Large intestine (tissue), 12 donors: ENCODE measurements at places on chromosomes 1 and 21. TPM values are rescaled to one million over a fixed set of nuclear protein-coding genes. Genes with fewer than 3 reads are reported as not detected.

DNA sequence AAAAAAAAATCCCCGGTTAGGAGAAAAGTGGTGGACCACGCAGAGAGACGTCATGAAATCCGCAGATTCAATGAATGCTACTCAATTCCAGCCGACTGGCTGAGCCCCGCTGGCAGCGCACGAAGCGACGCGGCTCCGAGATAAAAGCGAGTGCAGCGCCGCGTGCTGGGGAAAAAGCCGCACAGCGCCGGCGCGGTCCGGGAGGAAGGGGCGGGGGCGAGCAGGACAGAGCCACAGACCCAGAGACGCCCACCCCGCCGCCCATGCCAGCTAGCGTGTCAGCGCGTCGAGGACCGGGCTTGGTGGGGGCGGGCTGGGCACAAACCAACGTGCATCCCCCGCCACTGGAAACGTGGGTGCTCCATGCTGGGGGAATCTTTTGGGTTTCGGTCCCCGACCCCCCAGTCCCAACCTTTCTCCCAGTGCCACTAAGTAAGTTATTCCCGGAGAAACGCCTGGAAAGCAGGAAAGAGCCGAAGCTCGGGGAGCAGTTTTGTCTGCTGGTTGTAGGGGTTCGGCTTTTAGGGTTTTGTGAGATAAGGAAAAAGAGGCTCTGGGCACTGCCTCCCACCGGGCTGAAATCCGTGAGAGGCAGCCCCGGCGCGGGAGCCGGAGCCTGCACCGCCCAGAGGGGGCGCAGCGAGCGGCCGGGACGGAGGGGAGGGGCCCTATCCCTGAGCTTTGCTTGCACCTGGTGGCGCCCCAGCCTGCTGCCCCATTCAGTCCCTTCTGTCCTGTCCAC lies at the start of gene KCNJ6:
Gene KCNJ6 (minus strand): TSS at position 148 of the 742 bp plus-strand sequence. CDS start 75,775 bp downstream, outside the sequence.
- H3K4me1 ChIP-seq = peaks cover 3% of the 10 kb centered on the region
- no peak within 1 kb of the TSS for H3K27ac ChIP-seq
- DNase-seq = peak; percentile 31
- peaks cover 56% of the 10 kb centered on the region for H3K27me3 ChIP-seq

Gene LEPROT
- 66.1 TPM for polyA plus RNA-seq

DNA sequence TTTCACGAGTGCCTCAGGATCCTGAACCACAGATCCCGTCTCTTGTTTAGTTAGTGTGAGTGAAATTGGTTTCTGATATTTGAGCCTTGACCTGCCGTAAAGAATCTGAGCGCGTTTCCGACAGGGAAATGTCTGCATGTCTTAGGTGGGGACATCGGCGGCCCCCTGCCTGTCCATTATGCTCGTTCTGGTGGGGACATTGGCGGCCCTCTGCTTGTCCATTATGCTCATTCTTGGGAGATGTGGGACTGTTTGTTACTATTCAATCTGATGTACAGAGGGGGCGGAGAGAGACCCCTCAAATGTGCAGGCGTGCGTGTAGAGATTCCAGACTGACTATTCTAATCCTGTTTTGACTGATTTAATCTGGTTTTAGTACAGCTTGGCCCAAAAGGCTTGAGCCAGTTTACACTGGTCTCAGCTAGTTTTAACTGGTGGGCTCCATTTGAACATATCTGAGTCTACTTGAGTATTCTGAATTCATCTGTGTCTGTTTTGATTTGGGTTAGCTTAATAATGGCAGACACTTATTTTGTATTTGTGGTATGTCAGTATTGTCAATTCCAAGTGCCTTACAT lies 6.6 kb upstream of the TINAGL1 start:
- no peak for DNase-seq
- H3K4me1 ChIP-seq = peaks cover 32% of the 10 kb centered on the region

Gene OLFML3
- 54.9 TPM for polyA plus RNA-seq

DNA sequence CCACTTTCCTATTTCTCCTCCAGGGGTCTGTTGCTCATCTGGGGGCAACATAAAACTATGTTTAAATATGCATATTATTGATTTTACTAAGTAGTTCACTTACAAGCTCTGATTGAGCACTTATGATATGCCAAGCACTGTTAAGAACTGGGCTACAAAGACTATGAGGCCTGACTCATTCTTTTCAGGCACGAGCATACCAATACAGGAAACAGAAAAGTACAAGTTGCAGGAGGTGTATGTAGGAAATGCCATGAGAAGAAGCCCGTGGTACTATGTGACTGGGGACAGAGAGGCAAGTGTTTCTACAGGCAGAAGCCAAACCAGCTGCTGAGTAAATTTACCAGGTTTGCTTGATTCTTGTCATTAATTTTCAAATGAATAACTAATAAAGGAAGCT lies 120.4 kb upstream of the PTGFR start:
- no peak overlapping the region for H3K4me3 ChIP-seq
- H3K27me3 ChIP-seq = no peaks in the 10 kb centered on the region
- H3K27ac ChIP-seq = no peak overlapping the region
- DNase-seq = no peak

DNA sequence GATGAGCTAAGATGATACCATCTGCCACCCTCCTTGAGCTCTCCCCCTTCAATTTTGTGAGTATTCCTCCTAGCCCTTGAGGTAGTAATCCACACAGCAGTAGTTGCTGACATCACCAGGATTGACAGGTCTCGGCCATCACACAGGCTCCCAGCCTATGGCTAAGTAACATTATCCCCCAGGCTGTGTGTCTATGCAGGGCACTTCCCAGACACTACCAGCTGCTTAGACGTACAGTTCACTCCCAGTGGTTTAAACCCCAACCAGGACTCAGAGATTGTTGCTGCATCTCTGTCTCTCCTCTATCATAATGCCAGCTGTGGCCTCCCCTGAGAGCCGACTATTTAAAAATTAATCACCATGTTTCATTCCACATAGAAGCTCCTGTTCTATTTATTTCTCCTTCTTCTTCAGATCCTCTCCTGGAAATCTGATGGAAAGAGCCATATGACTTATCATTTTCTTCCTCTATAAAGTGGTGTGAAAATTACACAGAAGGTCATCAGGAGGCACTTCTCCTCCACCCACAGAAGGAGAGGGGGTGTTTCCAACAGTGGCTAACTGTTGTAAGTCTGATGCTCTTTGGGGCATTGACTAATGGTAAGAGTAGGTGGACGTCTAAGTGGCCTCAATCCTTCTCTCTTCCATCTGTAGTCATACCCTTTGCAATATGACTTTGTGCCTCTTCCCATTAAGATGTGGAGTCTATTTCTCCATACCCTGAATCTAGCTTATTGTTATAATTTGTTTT lies 396.3 kb downstream of the SETD4 start:
- H3K27ac ChIP-seq = no peak overlapping the region
- H3K27me3 ChIP-seq = peaks cover 2% of the 10 kb centered on the region
- no peak for DNase-seq
- no peaks in the 10 kb centered on the region for H3K36me3 ChIP-seq

DNA sequence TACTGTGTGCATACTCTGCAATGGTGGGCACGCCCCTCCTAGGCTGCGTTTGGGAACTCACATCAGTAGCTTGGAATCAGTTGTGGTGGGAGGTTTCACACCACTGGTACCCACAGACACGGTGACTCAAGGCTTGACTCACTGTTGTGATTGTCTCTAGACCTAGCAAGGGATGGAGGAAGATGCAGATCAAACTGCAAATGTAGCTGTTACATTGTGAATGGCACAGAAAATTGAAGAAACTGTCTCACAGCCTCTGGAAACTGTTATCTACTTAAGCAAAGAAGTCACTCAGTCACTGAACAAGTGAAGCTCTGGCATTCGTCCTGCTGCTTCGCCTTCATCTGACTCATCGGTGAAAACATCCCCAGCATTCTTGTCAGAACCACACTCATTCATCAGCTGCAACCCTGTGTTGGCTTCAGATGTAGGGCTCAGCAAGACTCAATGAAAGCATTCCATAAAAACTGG lies 59.5 kb downstream of the POFUT2 start:
- no peak for DNase-seq
- no peaks in the 10 kb centered on the region for H3K4me1 ChIP-seq
- no peak overlapping the region for H3K4me3 ChIP-seq
- H3K36me3 ChIP-seq = no peaks in the 10 kb centered on the region
- no peak overlapping the region for H3K27ac ChIP-seq

- no peaks in the 10 kb centered on the region for H3K27me3 ChIP-seq
- H3K27ac ChIP-seq = no peak overlapping the region
- H3K4me3 ChIP-seq = no peak overlapping the region
Measured at GRCh38 chr1:58862728-58863385, 79.0 kb upstream of the JUN start.

GRCh38 chr1:228405200-228405978 lies 1.2 kb downstream of the TRIM11 start:
- H3K4me3 ChIP-seq = peak overlapping the region; percentile 74
- H3K27ac ChIP-seq = no peak overlapping the region
- peaks cover 17% of the 10 kb centered on the region for H3K36me3 ChIP-seq
- no peaks in the 10 kb centered on the region for H3K27me3 ChIP-seq

Gene EDEM3
- polyA plus RNA-seq = 37.4 TPM

- H3K4me3 ChIP-seq = no peak overlapping the region
- H3K36me3 ChIP-seq = no peaks in the 10 kb centered on the region
- no peak overlapping the region for H3K27ac ChIP-seq
- peaks cover 8% of the 10 kb centered on the region for H3K4me1 ChIP-seq
- no peaks in the 10 kb centered on the region for H3K27me3 ChIP-seq
Measured at GRCh38 chr1:115706587-115707425, 61.7 kb downstream of the CASQ2 start.

- no peak overlapping the region for H3K4me3 ChIP-seq
- peaks cover 49% of the 10 kb centered on the region for H3K4me1 ChIP-seq
- H3K27ac ChIP-seq = peak overlapping the region; percentile 85
- H3K27me3 ChIP-seq = no peaks in the 10 kb centered on the region
Measured at GRCh38 chr1:111192658-111193519, 7.6 kb downstream of the DENND2D start.

DNA sequence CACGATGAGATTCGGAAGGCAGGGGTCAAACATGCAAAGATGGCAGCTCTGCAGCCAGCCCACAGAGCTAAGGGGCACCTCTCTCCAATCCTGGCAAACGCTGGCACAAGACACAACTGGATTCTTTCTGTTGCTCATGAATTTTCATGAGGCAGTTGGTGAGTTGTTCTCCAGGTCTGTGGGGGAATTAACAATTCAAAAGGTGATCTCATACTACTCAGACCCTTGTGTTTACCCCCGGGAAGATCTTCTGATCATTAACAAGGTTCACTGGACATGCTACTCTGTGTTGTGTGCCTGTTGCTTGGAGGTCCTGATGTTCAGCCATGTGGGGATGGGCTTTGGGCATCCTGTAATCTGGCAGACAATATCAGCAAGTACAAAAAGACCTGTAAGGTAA lies 128.9 kb downstream of the HHAT start:
- no peaks in the 10 kb centered on the region for H3K27me3 ChIP-seq
- H3K36me3 ChIP-seq = no peaks in the 10 kb centered on the region
- H3K27ac ChIP-seq = no peak overlapping the region
- H3K4me3 ChIP-seq = no peak overlapping the region
- H3K4me1 ChIP-seq = no peaks in the 10 kb centered on the region

DNA sequence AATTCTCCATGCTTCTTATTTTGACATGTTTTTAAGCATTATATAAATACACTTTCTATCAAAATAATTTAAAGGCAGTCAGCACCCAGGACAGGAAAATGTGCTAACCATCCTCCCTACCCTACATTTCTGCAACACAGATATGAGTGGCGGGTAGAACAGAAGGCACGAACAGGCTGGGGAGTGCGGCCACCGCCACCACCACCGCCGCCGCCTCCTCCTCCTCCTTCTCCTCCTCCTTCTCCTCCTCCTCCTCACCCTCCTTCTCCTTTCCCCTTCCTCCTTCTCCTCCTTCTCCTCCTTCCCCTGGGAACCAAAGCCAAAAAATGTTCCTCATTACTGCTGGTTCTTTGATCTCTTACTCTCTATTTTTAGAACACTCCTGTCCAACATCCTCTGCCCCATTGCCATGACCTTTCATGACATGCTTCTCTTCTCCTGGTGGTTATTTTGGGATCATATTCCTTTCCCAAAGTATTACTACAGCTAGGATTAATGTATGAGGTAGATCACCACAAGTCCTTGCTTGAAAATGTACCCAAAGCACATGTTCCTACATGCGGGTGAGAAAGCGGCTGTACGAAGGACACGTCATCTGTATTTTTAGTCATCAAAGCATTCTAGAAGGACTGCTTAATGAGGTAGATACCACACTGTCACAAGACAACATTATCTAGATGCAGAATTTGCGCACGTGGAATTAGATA lies 24.5 kb upstream of the CCN1 start:
- no peaks in the 10 kb centered on the region for H3K36me3 ChIP-seq
- no peaks in the 10 kb centered on the region for H3K4me1 ChIP-seq
- H3K27ac ChIP-seq = no peak overlapping the region
- DNase-seq = no peak
- H3K27me3 ChIP-seq = no peaks in the 10 kb centered on the region
- H3K4me3 ChIP-seq = no peak overlapping the region

Gene IFNLR1
- polyA plus RNA-seq = 11.7 TPM

DNA sequence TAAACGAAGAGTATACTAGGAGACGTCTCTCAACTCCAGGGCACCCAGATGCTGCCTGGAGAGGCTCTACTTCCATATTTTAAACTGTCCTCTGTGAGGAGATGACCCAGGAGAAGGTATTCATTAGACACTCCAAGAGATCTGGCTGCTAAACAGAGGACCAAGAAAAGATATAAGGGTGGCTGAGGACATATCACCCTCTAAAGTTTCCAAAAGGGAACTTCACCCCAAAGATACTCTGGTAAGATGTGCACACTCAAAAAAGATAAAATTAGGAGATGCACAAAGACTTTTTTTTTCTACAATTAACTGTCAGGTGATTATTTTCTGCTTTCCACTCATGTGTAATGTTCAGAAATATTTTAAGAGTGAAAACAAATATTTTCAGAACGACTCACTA lies 1.4 kb downstream of the ZNF670 start:
- no peaks in the 10 kb centered on the region for H3K4me1 ChIP-seq
- H3K36me3 ChIP-seq = no peaks in the 10 kb centered on the region

DNA sequence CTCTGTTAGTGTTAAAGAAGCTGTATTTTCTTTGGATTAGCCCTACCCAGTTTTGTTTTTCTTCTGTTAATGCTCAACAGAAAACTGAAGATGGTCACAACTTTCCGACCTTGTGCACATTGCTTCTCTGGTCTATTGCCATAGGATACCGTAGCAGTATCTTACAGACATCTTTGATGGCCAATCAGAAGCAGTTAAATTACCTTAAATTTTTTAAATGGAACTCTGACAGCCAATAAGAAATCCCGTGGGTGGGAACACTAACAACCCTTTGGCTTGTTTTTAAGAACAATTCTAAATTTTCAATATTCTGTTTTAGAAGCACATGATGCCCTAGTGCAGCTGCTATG lies 17.2 kb downstream of the NFYC start:
- no peak for DNase-seq
- H3K4me1 ChIP-seq = peaks cover 18% of the 10 kb centered on the region
- H3K27ac ChIP-seq = peak overlapping the region; percentile 60
- H3K27me3 ChIP-seq = no peaks in the 10 kb centered on the region

Gene CD1C
- 0.63 TPM for polyA plus RNA-seq

Gene RUNX3
- polyA plus RNA-seq = 4.8 TPM

Gene APCS
- polyA plus RNA-seq = 0.06 TPM

DNA sequence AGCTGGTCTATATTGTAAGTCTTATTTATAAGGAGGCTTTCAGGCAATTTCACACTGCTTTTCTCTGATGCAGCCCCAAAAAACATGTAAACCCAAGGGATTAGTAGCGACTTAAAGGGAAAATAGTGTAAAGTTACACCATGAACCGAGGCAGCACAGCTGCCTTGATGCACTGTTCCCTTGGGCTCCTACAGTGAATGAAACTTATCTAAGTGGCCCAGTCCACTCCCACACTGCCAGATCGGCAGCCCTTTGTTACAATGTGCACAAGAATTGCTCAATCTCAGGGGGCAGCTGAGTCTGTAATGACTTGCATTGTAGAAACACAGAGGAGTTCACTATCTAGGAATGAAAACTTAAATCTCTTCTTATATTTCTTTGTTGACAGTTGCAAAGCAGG lies 120.8 kb upstream of the ADGRL2 start:
- no peaks in the 10 kb centered on the region for H3K36me3 ChIP-seq
- no peaks in the 10 kb centered on the region for H3K27me3 ChIP-seq
- peak; percentile 73 for DNase-seq
- peaks cover 27% of the 10 kb centered on the region for H3K4me1 ChIP-seq
- H3K4me3 ChIP-seq = no peak overlapping the region
